Natural killer cell (primary cell): ENCODE measurements at places on chromosomes 1 and 21. TPM values are rescaled to one million over a fixed set of nuclear protein-coding genes. Genes with fewer than 3 reads are reported as not detected.

- no peaks in the 10 kb centered on the region for H3K4me1 ChIP-seq
- H3K27me3 ChIP-seq, result no peaks in the 10 kb centered on the region
- no peak overlapping the region for H3K4me3 ChIP-seq
- no peaks in the 10 kb centered on the region for H3K36me3 ChIP-seq
- no peak overlapping the region for H3K27ac ChIP-seq
These were observed 494.7 kb downstream of the NPHP4 start for GRCh38 chr1:5497503-5497902.

- no peaks in the 10 kb centered on the region for H3K27me3 ChIP-seq
- no peaks in the 10 kb centered on the region for H3K4me1 ChIP-seq
- H3K36me3 ChIP-seq, result no peaks in the 10 kb centered on the region
- no peak for DNase-seq
- H3K27ac ChIP-seq, result no peak overlapping the region
These were observed 144.0 kb downstream of the ZNF281 start for GRCh38 chr1:200265881-200266280.

DNA sequence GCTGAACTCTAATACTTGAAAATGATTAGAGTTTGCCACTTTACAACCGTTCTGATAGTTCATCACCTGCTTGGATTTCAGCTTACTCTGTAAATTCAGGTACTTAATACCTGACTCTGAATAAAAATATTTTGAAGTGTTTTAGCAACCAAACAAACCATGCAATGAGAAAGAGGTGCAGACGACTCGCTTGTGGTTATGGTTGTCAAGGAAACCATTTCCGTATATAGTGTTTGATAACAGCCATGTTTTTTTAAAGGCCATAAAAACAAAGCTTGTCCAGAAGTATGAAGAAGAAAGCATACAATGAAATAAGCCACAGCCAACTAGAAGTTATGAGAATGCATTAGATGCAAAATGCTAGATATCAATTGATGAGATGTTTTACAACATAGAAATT is 167.2 kb upstream of the HMCN1 start:
- no peaks in the 10 kb centered on the region for H3K27me3 ChIP-seq
- H3K4me3 ChIP-seq, result no peak overlapping the region
- H3K36me3 ChIP-seq, result no peaks in the 10 kb centered on the region
- peaks cover 11% of the 10 kb centered on the region for H3K4me1 ChIP-seq
- peak overlapping the region; percentile 92 for H3K27ac ChIP-seq
- DNase-seq, result peak; percentile 94

The NHLH1 gene
- total RNA-seq, result not detected

- peaks cover 10% of the 10 kb centered on the region for H3K4me1 ChIP-seq
- no peaks in the 10 kb centered on the region for H3K27me3 ChIP-seq
- peaks cover 7% of the 10 kb centered on the region for H3K36me3 ChIP-seq
- peak; percentile 94 for DNase-seq
- peak overlapping the region; percentile 91 for H3K4me3 ChIP-seq
These were observed 754 bp downstream of the PRRC2C start for GRCh38 chr1:171486048-171486519.

DNA sequence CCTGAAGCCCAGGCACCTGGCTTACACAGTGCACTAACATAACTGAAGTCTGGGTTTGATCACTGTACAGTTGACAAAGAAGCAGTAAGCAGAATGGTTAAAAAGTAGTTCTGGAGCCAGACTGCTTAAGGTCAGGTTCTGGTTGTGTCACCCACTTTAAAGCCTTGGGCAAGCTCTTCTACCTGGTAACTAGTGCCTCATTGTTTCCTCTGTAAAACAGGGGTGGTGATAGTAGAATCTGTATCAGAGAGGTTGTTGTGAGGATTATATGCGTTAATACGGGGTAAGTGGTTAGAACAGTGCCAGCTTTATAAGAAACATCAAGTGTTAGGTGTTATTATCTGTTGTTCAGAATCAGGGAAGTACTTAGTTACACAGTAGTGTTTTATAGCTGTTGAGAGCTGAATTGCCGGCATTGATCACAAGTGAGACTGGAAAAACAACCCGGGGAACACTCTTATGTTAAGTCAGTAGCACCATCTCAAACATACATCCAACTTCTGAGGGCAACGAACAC is 3.7 kb downstream of the BACH1 start:
- H3K4me3 ChIP-seq, result no peak overlapping the region
- peaks cover 2% of the 10 kb centered on the region for H3K36me3 ChIP-seq
- H3K4me1 ChIP-seq, result peaks cover 19% of the 10 kb centered on the region
- DNase-seq, result no peak
- H3K27me3 ChIP-seq, result no peaks in the 10 kb centered on the region

- H3K27me3 ChIP-seq, result no peaks in the 10 kb centered on the region
- H3K4me3 ChIP-seq, result no peak overlapping the region
- no peaks in the 10 kb centered on the region for H3K4me1 ChIP-seq
- no peaks in the 10 kb centered on the region for H3K36me3 ChIP-seq
- DNase-seq, result no peak
These were observed 4.5 kb upstream of the LCE1F start for GRCh38 chr1:152770411-152770810.

DNA sequence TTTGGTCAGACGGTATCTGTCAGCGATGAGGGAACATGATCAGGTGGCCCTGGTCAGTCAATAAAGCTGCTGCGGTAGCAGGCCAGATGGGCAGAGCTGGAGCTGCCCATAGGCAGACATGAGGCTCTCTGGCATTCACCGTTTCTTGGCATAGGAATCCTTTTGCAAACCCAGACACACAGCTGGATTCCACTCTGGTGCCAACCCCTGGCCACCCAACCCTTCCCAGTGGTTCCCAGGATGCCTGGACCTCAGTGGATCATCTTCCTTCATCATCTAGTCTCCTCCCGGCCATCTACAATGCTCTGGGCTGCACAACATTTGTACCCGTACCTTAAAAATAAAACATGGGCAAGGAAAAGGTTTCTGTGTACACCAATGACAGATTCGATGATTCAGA is 68.3 kb upstream of the ACTRT2 start:
- H3K27me3 ChIP-seq, result no peaks in the 10 kb centered on the region
- peaks cover 11% of the 10 kb centered on the region for H3K4me1 ChIP-seq
- no peak overlapping the region for H3K4me3 ChIP-seq
- no peaks in the 10 kb centered on the region for H3K36me3 ChIP-seq
- DNase-seq, result no peak

The ESRRG gene
- not detected for total RNA-seq

DNA sequence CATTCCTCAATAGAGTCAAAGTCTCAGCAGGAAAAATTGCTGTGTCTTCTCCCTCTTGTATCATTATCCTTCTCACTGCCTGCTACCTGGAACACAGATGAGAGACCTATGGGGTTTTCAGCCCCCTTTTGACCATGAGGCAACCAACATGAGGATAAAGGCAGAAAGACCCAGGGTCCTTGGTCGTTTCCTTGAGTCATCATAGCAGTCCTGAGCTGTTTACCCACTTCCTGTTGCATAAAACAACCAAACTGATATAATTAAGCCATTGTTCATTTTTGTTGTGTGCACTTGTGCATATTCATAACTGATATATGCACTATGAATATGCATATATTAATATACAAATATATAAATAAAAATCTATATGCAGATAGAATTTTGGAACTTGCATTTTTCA is 188.3 kb upstream of the MAP1LC3C start:
- no peak overlapping the region for H3K27ac ChIP-seq
- DNase-seq, result no peak
- H3K27me3 ChIP-seq, result no peaks in the 10 kb centered on the region
- H3K4me3 ChIP-seq, result no peak overlapping the region
- no peaks in the 10 kb centered on the region for H3K36me3 ChIP-seq
